Hair follicle dermal papilla cell (primary cell): ENCODE measurements at places on chromosomes 6 and 20. TPM values are rescaled to one million over a fixed set of nuclear protein-coding genes. Genes with fewer than 3 reads are reported as not detected.

Gene TCF15
- total RNA-seq: not detected in 2 replicates

Gene SPATS1
- not detected in 2 replicates for total RNA-seq

Gene TRAPPC3L
- 0.49 TPM in 1 of 2 replicates, not detected in the other for total RNA-seq

Gene POLR1C
- total RNA-seq: 24.8 and 26.9 TPM in 2 replicates

Gene CD24
- 0.49 and 0.97 TPM in 2 replicates for total RNA-seq

Gene OVOL2
- total RNA-seq: not detected in 2 replicates

Gene RNF182
- total RNA-seq: 15.4 and 16.5 TPM in 2 replicates

Gene CAP2
- 1.9 and 10.5 TPM in 2 replicates for total RNA-seq

Gene MUC22
- not detected in 2 replicates for total RNA-seq

Gene ZNF341
- total RNA-seq: 1.7 and 2.6 TPM in 2 replicates

Gene KCNK16
- total RNA-seq: not detected in 2 replicates

Gene TNFRSF6B
- 2.2 and 8.0 TPM in 2 replicates for total RNA-seq

Gene ZNF311
- total RNA-seq: 1.2 and 1.6 TPM in 2 replicates

Gene BMP6
- total RNA-seq: 1.8 and 2.9 TPM in 2 replicates

Gene GJA1
- 654 and 667 TPM in 2 replicates for total RNA-seq

Gene CPXM1
- total RNA-seq: 0.65 and 0.73 TPM in 2 replicates

Gene MEP1A
- not detected in 2 replicates for total RNA-seq

Gene FAM209B
- total RNA-seq: 0.36 TPM in 1 of 2 replicates, not detected in the other

Gene IPCEF1
- 0.24 and 0.65 TPM in 2 replicates for total RNA-seq

Gene SAMD10
- total RNA-seq: 0.49 TPM in 2 replicates

Gene HAO1
- not detected in 2 replicates for total RNA-seq

Gene EDN3
- under 0.01 TPM in 1 of 2 replicates, not detected in the other for total RNA-seq

Gene DACT2
- total RNA-seq: not detected in 2 replicates

Gene BRD2
- 162 and 165 TPM in 2 replicates for total RNA-seq

Gene PXDC1
- total RNA-seq: 149 and 150 TPM in 2 replicates

Gene CLDN20
- not detected in 2 replicates for total RNA-seq

Gene PCSK2
- 0.32 TPM in 1 of 2 replicates, not detected in the other for total RNA-seq

Gene FAM83D
- 1.6 TPM in 2 replicates for total RNA-seq

Gene OLIG3
- not detected in 2 replicates for total RNA-seq

Gene RNF114
- total RNA-seq: 104 and 138 TPM in 2 replicates

Gene BHLHE23
- total RNA-seq: not detected in 2 replicates

Gene BPIFB4
- total RNA-seq: not detected in 2 replicates

Gene VIP
- not detected in 2 replicates for total RNA-seq

Gene TMEM200A
- 21.3 and 27.1 TPM in 2 replicates for total RNA-seq

Gene C6orf141
- 0.12 TPM in 1 of 2 replicates, not detected in the other for total RNA-seq

Gene RNASET2
- 16.6 and 21.7 TPM in 2 replicates for total RNA-seq
